ENCODE measurements at places on chromosomes 12 and 14.
A peak's percentile ranks its signal among the peaks of the same experiment; 100 is the strongest.

DNA sequence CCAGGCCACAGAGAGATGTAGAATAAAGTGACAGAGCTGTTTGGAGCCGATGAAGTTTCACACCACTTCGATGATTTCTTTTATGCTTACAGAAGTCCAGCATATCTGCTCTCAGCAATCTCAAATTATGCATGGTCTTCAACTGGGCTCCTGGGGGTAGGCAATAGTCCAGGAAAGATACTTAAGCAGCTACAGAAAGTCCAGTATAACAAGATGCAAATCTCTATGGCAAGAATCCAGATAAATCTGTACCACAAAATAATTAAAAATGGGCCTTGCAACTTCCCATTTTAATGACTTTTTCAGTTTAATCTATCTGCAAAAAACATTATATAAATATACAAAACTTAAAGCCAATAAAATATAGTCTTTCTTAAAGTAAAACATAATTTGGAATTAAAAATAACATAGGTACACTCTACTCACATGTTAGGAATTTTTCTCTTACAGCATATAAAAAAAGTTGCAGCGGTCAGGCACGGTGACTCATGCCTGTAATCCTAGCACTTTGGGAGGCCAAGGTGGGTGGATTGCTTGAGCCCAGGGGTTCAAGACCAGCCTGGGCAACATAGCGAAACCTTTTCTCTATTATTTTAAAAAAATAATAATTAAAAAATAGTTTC lies 20.5 kb upstream of the RAD51AP1 start:
- DNase-seq: peak; percentile 24

DNA sequence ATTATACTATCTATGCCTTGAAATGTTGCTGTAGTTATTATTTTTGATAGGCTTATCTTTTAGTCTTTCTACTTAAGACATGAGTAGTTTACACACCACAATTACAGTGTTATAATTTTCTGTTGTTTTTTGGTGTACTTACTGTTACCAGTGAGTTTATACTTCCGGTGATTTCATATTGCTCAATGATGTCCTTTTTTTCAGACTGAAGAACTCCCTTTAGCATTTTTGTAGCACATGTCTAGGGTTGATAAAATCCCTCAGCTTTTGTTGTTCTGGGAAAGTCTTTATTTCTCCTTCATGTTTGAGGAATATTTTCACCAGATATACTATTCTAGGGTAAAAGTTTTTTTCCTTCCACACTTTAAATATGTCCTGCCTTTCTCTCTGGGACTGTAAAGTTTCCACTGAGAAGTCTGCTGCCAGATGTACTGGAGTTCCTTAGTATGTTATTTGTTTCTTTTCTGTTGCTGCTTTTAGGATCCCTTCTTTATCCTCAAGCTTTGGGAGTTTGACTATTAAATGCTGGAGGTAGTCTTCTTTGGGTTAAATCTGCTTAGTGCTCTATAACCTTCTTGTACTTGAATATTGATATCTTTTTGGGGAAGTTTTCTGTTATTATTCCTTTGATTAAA lies 41.5 kb upstream of the FERMT2 start:
- DNase-seq: no peak

- peak; percentile 84 for DNase-seq
Measured at GRCh38 chr12:53770281-53770680, 18.5 kb upstream of the CISTR start.

DNA sequence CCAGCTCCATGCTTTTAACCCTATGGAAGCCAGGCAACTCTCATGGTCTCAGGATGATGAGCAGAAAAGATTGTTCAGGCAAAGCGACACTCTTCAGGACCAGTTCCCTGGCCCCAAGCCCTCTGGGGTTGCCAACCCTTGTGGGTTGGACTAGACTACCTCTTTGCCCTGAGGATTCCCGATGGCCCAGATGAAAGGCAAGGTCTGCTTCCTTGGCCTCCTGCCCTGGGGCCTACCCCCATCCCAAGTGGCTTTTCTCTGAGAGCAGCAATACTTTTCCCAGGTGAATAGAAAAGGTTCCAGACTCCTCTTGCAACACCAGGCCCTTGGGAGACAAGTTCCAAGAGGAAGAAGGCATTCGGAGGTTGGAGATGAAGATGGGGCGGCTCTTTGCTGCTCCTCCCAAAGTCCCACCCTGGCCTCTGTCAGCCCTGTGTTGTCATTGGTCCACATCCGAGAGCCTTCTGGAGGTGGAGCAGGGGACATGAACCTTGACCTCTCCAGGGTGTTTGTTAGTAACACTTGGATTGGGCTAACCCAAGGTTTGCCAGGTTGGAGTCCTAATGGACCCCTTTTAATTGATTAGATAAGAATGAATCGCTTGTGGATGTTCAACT lies 131.1 kb downstream of the GCH1 start:
- DNase-seq: no peak

DNA sequence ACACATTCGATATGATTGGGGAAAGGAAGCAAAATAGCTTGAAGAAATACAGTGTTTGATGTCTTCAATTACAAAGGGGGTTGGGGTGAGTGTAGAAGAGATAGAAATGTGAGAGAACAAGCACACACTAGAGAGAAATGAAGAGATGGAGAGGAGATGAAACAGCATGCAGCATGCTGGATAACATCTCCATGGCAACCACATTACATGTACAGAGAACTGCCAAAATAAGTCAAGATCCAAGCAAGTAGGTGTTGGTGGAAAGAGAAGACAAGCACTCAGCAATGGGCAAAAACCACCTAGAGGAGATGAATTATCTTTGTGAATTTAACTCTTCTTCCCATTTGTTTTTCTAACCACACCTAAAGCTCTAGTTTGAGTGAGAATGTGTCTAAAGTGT lies 289.8 kb downstream of the GRIN2B start:
- no peak for DNase-seq

GRCh38 chr12:12577786-12578185 lies 15.1 kb upstream of the DUSP16 start:
- DNase-seq: no peak

GRCh38 chr14:51860825-51861499 lies 550 bp downstream of the GNG2 start:
- DNase-seq: no peak

DNA sequence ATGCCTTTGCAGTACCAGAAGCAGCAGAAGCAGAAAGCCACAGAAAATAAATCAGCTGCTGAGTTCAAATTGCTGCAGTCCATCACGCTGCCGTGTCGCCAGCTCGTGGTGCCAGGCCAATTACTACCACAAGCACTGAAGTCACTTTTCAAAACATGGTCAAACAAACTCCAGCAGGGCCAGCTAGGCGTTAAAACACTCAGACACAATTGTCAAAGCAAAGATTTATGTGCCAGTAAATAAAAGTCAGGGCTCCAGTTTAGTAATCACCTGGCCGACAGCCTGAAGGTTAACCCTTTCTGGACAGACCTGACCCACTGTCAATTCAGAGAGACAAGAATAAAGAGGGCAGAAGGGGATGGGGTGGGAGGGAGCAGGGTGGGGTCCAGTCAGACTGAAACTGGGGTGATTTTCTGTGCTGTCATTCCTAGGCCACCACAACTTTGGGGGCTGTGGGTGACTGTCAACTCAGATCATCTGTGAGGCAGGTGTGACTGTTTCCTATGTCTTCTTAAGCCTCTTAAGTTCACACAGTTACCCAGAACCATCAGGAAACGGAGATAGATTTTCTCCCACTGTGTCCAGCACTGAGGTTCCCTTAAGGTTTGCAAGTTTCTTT lies 109.8 kb upstream of the FUT8 start:
- no peak for DNase-seq

GRCh38 chr12:73124480-73124879 lies 852.3 kb downstream of the TRHDE start:
- no peak for DNase-seq

DNA sequence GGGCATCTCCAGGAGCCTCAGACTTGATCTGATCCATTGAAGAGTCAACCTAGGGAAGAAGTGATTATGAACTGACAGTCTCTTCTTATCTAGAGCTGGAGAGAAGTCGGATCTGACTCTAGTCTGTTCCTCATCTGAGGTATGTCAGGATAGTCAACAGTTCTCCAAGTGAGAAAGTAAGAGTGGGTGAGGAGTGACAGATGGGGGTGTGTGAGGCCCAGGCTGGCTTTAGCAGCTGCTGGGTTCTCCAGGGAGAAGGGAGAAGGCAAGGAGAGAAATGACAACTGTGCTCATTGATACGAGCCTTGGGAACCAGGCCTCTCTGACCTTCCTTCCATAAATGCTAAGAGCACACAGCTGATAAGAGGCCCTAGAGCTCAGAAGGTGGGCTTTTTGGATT lies 53.3 kb downstream of the IRAK3 start:
- no peak for DNase-seq

DNA sequence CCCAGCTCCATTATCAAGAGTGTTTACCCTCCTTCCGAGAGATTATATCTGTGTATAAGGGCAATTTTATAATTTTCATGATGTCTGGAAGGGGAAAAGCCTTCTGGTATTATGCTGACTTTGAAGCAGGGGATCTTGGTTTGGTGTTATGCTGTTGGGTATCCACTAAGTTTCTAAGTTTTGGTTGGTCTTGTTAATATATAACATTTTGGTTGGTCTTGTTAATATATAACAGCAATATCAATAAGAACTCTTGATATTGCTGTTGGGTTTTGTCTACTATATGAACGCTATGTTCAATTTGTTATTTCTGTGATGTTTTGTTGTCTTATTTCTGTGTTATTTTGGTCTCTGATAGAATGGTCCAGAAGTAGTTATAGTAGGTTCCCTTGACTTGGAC lies 349.2 kb upstream of the LRFN5 start:
- DNase-seq: no peak

- no peak for DNase-seq
Measured at GRCh38 chr14:96001866-96002497, 37.2 kb upstream of the C14orf132 start.

GRCh38 chr14:55274751-55275150 lies 3.5 kb downstream of the FBXO34 start:
- peak; percentile 23 for DNase-seq

DNA sequence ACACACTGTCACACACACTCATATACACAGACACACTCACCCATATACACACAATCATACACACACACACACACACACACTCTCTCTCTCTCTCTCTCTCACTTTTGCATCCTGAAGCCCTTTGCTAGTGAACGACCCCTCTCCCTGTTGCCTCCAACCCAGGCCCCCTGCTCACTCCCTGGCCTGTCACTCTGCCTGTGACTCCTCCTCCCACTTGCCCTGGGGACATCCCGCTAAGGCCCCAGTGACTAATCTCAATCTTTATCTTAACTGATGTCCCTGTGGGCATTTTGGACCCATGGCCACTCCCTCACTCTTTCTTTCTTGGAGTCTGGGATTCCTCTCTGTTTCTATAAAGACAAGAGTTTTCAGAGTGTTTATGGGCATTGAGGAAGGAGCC lies 10.9 kb upstream of the DLK1 start:
- DNase-seq: no peak

- no peak for DNase-seq
Measured at GRCh38 chr14:74978416-74978947, 23.1 kb upstream of the PGF start.

GRCh38 chr14:37056473-37056872 lies 115.9 kb downstream of the SLC25A21 start:
- DNase-seq: peak; percentile 15

- DNase-seq: no peak
Measured at GRCh38 chr14:38405851-38406635, 150.2 kb upstream of the CLEC14A start.

- DNase-seq: no peak
Measured at GRCh38 chr12:25682421-25682820, 129.3 kb upstream of the LMNTD1 start.

DNA sequence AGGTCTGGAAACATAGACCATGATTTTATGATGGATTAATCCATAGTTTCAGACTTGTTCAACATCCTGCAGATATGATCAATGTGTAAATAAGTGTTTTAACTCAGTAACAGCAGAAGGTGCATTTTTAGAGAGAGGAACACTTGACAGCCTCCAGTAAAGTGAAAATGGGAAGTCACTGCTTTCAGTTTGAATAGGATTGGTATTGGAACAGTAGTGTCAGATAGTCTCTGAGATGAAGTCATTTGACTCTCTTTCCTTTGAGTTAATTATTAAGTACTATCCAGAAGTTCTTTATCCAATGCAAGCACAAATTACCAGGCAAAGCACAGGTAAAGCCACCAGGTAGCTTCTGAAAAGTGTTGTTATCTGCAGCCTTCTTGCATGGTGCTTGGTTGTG lies 14.5 kb upstream of the NAV3 start:
- no peak for DNase-seq

GRCh38 chr12:88200029-88200428 lies 57.9 kb downstream of the TMTC3 start:
- DNase-seq: no peak

- DNase-seq: no peak
Measured at GRCh38 chr14:63421226-63421625, 102.5 kb upstream of the GPHB5 start.

GRCh38 chr12:116495260-116495659 lies 63.9 kb upstream of the MAP1LC3B2 start:
- no peak for DNase-seq

GRCh38 chr12:27193854-27194544 lies 50.1 kb upstream of the STK38L start:
- no peak for DNase-seq

DNA sequence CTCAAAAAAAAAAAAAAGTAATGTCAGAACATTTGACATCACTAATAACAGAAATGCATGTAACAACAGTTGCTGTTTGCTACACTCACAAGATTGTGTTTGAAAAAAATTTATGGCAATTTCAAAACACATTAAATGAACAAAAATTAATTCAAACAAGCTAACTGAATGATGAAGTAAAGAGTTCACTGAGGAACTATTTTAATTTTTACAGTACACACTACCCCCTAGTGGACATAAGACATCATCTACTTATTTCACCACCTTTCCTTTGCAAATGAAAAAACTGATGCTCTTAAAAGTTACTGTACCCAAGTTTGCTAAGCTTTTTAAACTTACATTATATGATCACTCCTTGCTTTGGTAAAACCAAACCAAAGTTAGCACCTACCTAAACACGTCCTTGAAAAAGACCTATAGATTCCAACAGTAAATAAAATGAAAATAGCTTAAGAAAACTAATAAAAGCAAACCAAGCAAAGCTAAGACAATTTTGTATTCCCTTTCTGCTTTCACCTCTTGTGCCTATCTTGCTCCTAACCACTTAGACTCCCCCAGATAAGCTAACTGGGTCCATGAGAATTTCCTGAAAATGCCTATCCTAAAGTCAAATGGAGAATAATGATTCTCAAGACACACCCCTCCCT lies 22.2 kb downstream of the UBE2N start:
- no peak for DNase-seq

GRCh38 chr14:74618078-74618952 lies 6.3 kb upstream of the LTBP2 start:
- no peak for DNase-seq
